Sigmoid colon (tissue), 7 donors: ENCODE measurements at places on chromosomes 12 and 14. TPM values are rescaled to one million over a fixed set of nuclear protein-coding genes. Genes with fewer than 3 reads are reported as not detected.
A peak's percentile ranks its signal among the peaks of the same experiment; 100 is the strongest.

Gene DCN
- total RNA-seq, result 1,546 TPM

Gene CKB
- 1,641 TPM for total RNA-seq

Gene ZNF384
- total RNA-seq, result 24.0 TPM

Gene CSRP2
- 46.2 TPM for total RNA-seq

Gene SLC39A5
- total RNA-seq, result not detected

Gene CAPZA3
- total RNA-seq, result not detected

Gene SERPINA10
- total RNA-seq, result not detected

Gene KRT3
- not detected for total RNA-seq

- no peak overlapping the region for H3K4me3 ChIP-seq
- no peak overlapping the region for H3K27ac ChIP-seq
- H3K36me3 ChIP-seq, result peaks cover 28% of the 10 kb centered on the region
- DNase-seq, result peak; percentile 63
- no peaks in the 10 kb centered on the region for H3K27me3 ChIP-seq
These were observed 18.6 kb upstream of the TEAD4 start for GRCh38 chr12:2940564-2940963.

- DNase-seq, result no peak
- H3K36me3 ChIP-seq, result no peaks in the 10 kb centered on the region
- no peaks in the 10 kb centered on the region for H3K27me3 ChIP-seq
- H3K4me1 ChIP-seq, result no peaks in the 10 kb centered on the region
- H3K27ac ChIP-seq, result peak overlapping the region; percentile 19
These were observed 3.5 kb downstream of the LPAR5 start for GRCh38 chr12:6632026-6632983.

DNA sequence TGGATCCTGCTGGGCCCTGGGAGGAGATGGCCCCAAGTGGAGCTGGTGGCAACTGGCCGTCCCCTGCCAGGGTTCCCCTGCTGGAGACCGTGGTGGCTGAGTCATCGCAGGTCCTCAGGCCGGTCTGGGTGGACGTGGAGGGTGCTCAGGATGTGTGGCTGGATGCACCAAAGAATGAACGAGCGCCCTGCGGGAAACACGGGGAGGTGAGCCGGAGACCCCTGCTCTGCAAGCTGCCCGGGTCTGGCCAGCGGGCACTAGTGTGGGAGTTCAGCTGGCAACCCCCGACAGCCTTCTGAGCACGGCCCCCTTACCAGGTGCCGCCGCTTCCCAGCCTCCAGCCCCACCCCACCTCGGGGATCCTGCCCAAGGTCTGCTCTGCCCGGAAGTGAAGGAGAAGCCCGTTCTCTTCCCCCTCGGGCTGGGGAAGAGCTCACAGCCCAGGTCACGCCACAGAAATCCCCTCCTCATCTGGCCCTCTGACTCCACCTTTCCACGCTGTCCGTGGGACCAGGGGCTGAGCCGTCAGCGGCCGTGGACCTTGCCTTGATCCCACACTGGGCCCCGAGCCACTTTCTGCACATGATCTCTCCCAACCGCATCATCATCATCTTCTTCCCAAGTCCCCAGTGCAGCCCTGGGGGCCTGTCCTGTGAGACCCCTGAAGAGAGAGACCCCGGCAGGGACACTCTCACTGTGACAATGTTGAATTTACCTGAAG is 165.5 kb downstream of the KIF26A start:
- H3K36me3 ChIP-seq, result no peaks in the 10 kb centered on the region
- no peaks in the 10 kb centered on the region for H3K27me3 ChIP-seq
- no peak for DNase-seq
- H3K4me3 ChIP-seq, result no peak overlapping the region
- H3K27ac ChIP-seq, result no peak overlapping the region
- no peaks in the 10 kb centered on the region for H3K4me1 ChIP-seq

DNA sequence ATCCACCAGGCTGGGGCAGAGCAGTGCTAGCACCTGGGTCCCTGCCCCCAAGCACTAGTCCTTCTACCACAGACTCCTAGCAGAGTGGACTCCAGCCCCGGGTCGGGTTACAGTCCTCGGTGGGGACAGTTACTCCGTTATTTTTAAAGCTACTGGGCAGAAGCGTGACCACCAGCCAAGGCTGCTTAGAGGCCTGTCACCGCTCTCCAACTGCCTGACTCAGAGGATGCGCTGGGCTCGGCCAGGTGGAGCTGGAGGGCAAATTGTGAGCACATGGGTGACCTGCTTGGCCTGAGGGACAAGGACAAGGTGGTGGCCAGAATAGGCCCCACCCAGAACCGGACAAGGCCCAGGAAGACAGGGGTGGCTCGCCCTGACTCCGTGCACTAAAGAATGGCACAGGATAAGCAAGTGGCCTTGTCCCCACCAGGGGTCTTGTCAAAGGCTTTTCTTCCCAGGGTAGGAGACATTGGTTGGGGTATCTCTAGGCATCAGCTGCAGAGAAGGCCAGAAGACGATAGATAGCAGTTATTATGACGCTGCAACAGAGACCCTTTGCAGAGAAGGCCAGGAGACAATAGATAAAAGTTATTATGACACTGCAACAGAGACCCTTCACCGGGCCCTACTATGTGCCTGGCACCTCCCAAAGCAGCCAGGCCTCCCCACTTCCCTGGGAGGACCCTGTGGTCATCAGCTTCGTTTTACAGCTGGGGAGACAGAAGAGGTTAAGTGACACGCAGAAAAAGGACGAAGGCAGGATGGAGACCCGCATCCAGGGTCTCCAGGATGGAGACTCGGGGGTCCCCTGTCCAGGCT is 1.6 kb downstream of the ABCB9 start:
- H3K27me3 ChIP-seq, result no peaks in the 10 kb centered on the region
- H3K36me3 ChIP-seq, result no peaks in the 10 kb centered on the region
- H3K4me1 ChIP-seq, result peaks cover 34% of the 10 kb centered on the region
- DNase-seq, result no peak
- no peak overlapping the region for H3K4me3 ChIP-seq

DNA sequence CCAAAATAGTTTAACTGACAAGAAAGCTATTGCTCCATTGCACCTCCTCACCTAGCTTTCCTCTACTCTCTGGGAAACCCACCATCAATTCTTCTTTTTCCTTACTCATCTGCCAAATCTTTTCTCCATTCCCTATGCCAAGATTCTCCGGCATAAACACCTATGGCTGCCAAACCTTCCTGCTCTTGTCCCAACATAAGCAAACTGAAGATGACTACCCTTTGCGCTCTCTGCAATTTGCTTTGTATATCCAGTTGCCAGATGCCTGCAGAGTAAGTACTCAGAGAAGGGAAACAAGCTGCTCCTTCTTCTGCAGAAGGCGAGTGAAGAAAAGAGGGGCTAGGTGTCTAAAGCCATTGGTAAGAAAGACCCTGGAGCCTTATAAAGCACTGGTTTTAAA is 11.5 kb downstream of the PTGER2 start:
- H3K36me3 ChIP-seq, result no peaks in the 10 kb centered on the region
- no peak overlapping the region for H3K4me3 ChIP-seq
- peaks cover 10% of the 10 kb centered on the region for H3K4me1 ChIP-seq
- no peak for DNase-seq
- no peaks in the 10 kb centered on the region for H3K27me3 ChIP-seq

DNA sequence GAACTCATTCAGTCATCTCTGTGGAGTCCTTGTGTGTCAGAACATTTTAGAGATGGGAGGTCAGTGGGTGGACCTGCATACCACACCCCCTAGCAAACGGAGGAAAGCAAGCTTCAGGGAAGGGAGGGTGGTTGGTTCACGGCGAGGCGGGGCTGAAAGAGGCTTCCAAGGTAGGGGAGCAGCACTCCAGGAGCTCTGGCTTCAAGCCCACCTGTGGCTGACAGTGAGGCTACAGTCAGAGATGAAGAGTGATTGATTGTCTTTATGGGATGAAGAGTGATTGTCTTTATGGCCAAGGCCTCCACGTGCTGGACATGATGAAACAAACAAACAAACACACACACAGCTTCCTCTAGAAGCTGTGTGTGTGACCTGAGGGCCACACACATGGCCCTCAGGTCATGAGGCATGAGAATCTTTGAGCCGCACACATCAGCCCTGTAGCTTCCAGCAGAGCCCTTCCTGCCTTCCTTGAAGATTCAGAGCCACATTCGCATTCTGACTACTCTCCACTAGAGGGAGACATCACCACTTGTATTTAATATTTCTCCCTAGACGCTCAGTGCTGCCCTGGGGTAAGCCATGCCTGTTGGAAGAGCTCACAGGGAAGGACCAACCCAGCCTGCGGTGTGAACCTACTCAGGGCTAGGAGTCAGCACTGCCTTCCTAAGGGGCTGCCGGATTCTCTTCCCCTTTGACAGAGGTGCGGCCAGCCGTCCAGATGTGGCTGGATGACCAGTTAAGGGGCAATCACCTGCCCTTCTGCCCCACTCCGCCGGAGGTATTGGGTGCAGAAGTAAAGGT is 54.4 kb upstream of the KCNA1 start:
- H3K4me1 ChIP-seq, result peaks cover 25% of the 10 kb centered on the region
- DNase-seq, result peak; percentile 80
- H3K4me3 ChIP-seq, result no peak overlapping the region
- H3K27me3 ChIP-seq, result no peaks in the 10 kb centered on the region

- DNase-seq, result no peak
- H3K36me3 ChIP-seq, result no peaks in the 10 kb centered on the region
- peaks cover 62% of the 10 kb centered on the region for H3K27me3 ChIP-seq
- H3K4me1 ChIP-seq, result no peaks in the 10 kb centered on the region
- H3K4me3 ChIP-seq, result no peak overlapping the region
- H3K27ac ChIP-seq, result no peak overlapping the region
These were observed 23.5 kb downstream of the SDSL start for GRCh38 chr12:113445544-113446171.

- H3K4me1 ChIP-seq, result no peaks in the 10 kb centered on the region
- no peak overlapping the region for H3K4me3 ChIP-seq
- H3K27ac ChIP-seq, result no peak overlapping the region
- no peaks in the 10 kb centered on the region for H3K27me3 ChIP-seq
- no peaks in the 10 kb centered on the region for H3K36me3 ChIP-seq
- no peak for DNase-seq
These were observed 420.7 kb downstream of the DAD1 start for GRCh38 chr14:22168092-22168955.

DNA sequence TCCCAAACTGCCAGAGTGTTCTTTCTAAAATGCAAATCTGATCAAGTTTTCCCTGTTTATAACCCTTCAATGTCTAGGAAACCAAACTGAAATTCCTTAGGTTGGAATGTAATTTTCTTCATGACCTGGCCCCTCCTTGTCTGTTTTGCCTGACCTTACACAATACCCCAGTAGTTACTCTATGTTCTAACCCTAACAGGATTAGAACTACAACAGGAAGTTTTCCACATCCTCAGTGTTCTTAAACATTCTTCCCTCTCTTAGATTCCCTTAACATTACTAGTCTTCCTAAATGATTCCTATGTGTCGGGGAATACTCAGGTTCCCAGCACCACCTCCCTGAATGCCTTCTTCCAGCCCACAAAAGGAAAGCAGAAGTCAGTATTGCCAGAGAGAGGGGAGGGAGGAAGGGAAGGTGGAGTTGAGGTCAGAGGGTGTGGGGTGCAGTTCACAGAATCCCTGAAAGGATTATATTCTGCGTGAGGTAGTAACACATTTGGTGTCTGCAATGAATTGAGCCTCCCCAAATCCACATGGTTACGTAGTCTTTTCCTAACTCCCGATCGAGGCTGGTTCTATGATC is 72.6 kb downstream of the BBS10 start:
- H3K27me3 ChIP-seq, result no peaks in the 10 kb centered on the region
- no peaks in the 10 kb centered on the region for H3K4me1 ChIP-seq
- H3K4me3 ChIP-seq, result no peak overlapping the region

- no peaks in the 10 kb centered on the region for H3K36me3 ChIP-seq
- no peak for DNase-seq
- H3K4me1 ChIP-seq, result no peaks in the 10 kb centered on the region
- H3K4me3 ChIP-seq, result no peak overlapping the region
- no peak overlapping the region for H3K27ac ChIP-seq
- H3K27me3 ChIP-seq, result no peaks in the 10 kb centered on the region
These were observed 62.6 kb upstream of the NTF3 start for GRCh38 chr12:5369298-5369697.

GRCh38 chr12:132429946-132430643 is 59.9 kb upstream of the FBRSL1 start:
- no peak for DNase-seq
- H3K36me3 ChIP-seq, result no peaks in the 10 kb centered on the region
- H3K4me3 ChIP-seq, result no peak overlapping the region
- H3K27ac ChIP-seq, result no peak overlapping the region
- H3K4me1 ChIP-seq, result peaks cover 18% of the 10 kb centered on the region

DNA sequence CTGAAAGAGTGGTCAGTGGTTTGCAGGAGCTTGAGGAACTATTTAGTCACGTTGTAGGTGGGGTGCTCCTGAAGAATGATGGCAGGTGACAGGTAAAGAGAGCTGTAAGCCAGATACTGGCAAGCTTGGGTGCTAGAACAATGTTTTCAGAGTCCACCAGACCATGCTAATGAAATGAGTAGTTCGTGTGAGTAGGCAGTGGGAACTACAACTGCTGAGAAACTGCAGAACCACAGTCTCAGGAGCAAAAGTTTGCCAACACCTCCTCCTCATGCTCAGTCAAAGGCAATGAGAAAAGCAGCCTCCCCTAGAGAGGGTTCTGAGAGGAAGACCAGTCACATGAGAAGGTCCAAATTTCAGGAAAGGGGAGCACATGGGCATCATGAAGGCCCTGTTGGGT is 91.3 kb downstream of the PRKD1 start:
- H3K36me3 ChIP-seq, result no peaks in the 10 kb centered on the region
- H3K27ac ChIP-seq, result no peak overlapping the region
